Fibroblast of lung (primary cell): ENCODE measurements at places on chromosomes 3 and 15. TPM values are rescaled to one million over a fixed set of nuclear protein-coding genes. Genes with fewer than 3 reads are reported as not detected.

IP6K2 gene
- 40.3 and 53.5 TPM in 2 replicates for total RNA-seq

LDHAL6B gene
- not detected in 2 replicates for total RNA-seq

PTX3 gene
- 464 and 549 TPM in 2 replicates for total RNA-seq

NPAP1 gene
- not detected in 2 replicates for total RNA-seq

ACKR2 gene
- under 0.01 and 0.26 TPM in 2 replicates for total RNA-seq

C15orf39 gene
- total RNA-seq: 1.3 and 2.3 TPM in 2 replicates

TBC1D5 gene
- total RNA-seq: 112 and 129 TPM in 2 replicates

SYNPR gene
- not detected in 2 replicates for total RNA-seq

IDH2 gene
- 21.8 and 47.9 TPM in 2 replicates for total RNA-seq

RETNLB gene
- total RNA-seq: not detected in 2 replicates

GRCh38 chr15:50970524-50970923, 62.0 kb downstream of the AP4E1 start:
- H3K36me3 ChIP-seq: peaks cover 2% of the 10 kb centered on the region
- H3K4me3 ChIP-seq: no peak overlapping the region
- no peak overlapping the region for H3K27ac ChIP-seq

DNA sequence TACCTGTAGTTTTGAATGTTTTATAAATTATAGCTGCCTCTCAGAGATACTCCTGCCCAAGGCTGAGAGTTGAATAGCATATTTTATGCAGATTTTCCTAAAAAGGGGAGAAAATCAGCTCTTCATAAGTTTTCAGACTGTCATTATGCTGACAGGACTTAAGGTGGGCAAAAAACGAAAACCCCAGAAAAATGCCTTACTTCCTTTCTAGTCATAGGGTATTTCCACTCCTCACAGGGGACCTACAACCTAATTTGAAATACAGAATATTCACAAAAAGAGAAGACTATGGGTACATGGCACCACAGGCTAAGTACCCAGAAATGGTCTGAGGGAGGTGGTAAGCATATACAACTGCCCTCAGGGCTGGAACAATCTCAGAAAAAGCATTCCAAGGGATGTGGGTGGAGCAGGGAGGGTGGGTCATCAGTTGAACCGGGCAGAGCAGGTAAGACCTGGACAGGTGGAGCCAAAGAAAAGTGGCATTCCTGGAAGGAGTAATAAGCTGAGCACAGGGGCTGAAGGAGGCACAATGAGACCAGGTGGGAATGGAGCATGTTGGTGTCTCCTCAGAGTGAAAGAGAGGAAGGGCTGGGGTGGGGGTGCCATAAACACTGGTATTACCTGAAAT, 10.6 kb upstream of the OXSR1 start:
- no peak overlapping the region for H3K27ac ChIP-seq
- no peak for DNase-seq

DNA sequence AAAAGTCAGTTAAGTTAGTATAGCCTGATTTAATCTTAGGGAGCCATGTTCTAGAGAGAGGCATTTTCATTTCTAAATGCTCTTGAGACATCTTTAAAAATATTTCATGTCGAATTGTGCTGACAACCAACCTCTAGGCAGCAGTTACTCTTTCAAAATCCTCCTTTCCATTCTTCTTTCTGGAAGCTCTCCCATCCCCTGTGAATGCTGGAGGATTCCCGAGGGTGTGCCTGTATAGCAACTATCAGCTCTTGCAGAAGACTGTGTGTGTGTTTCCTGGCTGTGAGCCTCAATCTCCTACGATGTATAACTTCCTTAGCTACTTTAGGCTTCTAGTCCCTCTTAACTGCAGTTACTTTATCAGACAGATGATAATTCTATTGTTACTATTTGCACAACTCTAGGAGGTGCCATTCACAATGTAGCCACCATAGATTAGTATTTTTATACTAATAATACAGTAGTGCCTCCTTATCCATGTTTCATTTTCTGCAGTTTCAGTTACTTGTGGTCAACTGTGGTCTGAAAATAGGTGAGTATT, 250.3 kb downstream of the EDEM1 start:
- no peak overlapping the region for H3K4me3 ChIP-seq
- H3K4me1 ChIP-seq: no peaks in the 10 kb centered on the region
- no peak for DNase-seq

- H3K4me3 ChIP-seq: no peak overlapping the region
- H3K27ac ChIP-seq: no peak overlapping the region
- H3K36me3 ChIP-seq: no peaks in the 10 kb centered on the region
- no peaks in the 10 kb centered on the region for H3K27me3 ChIP-seq
Observed at GRCh38 chr15:100180921-100181320, 160.9 kb downstream of the ADAMTS17 start.

DNA sequence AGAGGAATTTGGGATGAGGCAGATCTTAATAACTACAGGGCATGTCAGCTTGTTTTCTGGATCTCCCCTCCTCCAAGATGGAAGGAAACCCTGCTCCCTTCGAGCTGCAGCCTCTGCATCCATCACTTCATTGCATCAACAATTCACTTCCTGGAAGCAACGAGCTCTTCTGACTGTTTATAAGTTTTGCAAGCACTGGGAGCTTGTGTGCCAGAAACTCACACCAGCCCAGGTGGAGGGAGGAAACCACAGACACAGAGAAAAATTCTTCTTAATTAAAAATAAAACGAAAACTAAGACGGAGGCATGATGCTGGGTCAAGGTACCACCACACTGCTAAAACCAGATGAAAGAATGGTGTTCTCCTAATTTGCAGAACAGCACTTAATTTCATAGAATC, 10.6 kb downstream of the LRIG1 start:
- peak overlapping the region; percentile 2 for H3K4me3 ChIP-seq
- peaks cover 22% of the 10 kb centered on the region for H3K4me1 ChIP-seq
- no peaks in the 10 kb centered on the region for H3K27me3 ChIP-seq
- no peaks in the 10 kb centered on the region for H3K36me3 ChIP-seq
- peak overlapping the region; percentile 27 for H3K27ac ChIP-seq
- DNase-seq: peak; percentile 91

DNA sequence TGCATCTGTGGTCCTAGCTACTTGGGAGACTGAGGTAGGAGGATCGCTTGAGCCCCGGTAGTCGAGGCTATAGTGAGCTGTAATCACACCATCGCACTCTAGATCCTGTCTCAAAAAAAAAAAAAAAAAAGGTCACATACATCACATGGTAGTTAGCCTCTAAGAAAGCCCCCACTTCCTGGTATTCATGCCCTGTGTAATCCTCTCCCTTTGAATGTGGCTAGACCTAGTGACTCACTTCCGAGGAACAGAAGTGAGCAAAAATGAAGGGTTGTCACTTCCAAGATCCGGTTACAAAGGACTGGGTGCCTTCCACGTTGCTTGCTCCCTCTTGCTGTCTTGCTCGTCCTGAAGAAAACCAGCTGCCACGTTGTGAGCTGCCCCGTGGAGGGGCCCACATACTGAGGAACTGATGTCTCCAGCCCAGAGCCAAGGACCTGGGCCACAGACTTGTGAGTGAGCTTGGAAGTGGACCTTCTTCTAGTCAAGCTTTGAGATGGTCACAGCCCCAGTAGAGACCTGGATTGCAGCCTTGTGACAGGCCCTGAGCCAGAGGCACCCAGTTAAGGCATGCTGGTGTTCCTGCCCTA, 12.6 kb upstream of the LCTL start:
- H3K4me1 ChIP-seq: no peaks in the 10 kb centered on the region
- no peak overlapping the region for H3K27ac ChIP-seq
- no peak overlapping the region for H3K4me3 ChIP-seq
- H3K36me3 ChIP-seq: no peaks in the 10 kb centered on the region
- peak; percentile 70 for DNase-seq

DNA sequence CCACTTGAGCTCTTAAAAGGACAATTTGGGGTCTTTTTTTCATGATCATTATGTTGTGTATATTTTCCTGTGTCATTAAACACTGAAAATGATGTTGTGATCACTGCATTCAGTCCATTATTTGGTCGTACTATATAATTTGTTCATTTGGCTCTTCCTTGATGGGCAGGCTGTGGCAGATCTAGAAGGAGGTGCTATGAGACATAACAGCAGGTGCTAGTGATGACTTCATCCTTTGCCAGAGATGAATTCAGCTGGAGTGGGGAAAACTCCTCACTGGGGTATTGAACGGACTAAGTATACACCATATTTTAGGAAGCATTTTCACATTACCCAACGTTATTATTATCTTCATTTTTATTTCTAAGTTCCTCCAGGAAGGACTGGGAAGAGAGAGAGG, 12.0 kb downstream of the CMTM7 start:
- DNase-seq: no peak
- no peaks in the 10 kb centered on the region for H3K27me3 ChIP-seq
- H3K4me1 ChIP-seq: peaks cover 5% of the 10 kb centered on the region
- no peaks in the 10 kb centered on the region for H3K36me3 ChIP-seq
- no peak overlapping the region for H3K4me3 ChIP-seq
- H3K27ac ChIP-seq: no peak overlapping the region

DNA sequence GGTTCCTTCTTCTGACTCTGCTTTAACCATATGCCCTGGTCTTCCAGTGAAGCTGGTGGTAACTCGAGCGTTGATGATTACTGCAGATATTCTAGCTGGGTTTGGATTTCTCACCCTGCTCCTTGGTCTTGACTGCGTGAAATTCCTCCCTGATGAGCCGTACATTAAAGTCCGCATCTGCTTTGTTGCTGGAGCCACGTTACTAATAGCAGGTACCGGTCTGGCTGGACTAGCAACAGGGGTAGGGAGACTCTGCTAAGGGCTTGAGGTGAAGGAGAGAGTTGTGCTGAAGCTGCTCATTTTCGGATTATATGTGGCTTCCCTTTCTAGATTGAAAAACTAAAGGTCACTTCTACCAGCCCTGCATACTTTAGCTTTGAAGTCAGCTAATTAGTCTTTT, 16.8 kb downstream of the CLDN16 start:
- DNase-seq: no peak
- H3K4me3 ChIP-seq: no peak overlapping the region
- H3K27ac ChIP-seq: no peak overlapping the region
- H3K36me3 ChIP-seq: no peaks in the 10 kb centered on the region
- no peaks in the 10 kb centered on the region for H3K27me3 ChIP-seq

- DNase-seq: no peak
- no peaks in the 10 kb centered on the region for H3K27me3 ChIP-seq
- H3K4me1 ChIP-seq: peaks cover 17% of the 10 kb centered on the region
- H3K4me3 ChIP-seq: peak overlapping the region; percentile 30
- no peak overlapping the region for H3K27ac ChIP-seq
- peaks cover 12% of the 10 kb centered on the region for H3K36me3 ChIP-seq
Observed at GRCh38 chr3:185927501-185928200, 10.2 kb downstream of the TRA2B start.

DNA sequence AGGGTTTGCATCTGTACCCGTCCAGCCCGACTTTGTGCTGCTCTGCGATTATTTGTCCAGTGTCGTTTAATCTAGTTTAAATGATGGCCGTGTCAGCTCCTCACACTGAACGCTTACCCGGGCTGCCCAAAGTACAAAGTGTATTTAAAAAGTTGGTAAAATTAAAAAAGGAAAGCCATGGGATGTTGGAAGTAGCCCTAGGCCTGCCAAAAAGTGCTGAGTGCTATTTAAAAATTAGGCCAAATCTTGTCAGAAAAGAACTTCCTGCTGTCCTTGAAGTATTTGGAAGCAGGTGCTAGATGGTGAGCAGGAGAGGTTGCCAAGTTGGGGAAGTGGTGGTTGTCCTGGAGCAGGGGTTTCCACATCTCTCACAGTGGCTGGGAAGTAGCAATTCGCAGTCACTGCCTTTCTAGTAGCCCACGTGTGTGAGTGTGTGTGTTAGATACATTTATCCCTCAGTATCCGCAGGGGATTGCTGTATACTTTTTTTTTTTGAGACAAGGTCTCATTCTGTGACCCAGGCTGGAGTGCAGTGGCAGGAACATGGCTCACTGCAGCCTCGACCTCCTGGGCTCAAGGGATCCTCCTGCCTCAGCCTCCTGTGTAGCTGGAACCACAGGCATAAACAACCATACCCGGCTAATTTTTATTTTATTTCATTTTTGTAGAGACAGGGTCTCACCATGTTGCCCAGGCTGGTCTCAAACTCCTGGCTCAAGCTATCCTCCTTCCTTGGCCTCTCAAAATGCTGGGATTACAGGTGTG, 664 bp downstream of the PPCDC start:
- no peaks in the 10 kb centered on the region for H3K27me3 ChIP-seq
- H3K27ac ChIP-seq: peak overlapping the region; percentile 89
- peak; percentile 40 for DNase-seq
- peak overlapping the region; percentile 94 for H3K4me3 ChIP-seq

- peak; percentile 34 for DNase-seq
- no peaks in the 10 kb centered on the region for H3K36me3 ChIP-seq
Observed at GRCh38 chr3:57557085-57557537, 1.0 kb downstream of the PDE12 start.

DNA sequence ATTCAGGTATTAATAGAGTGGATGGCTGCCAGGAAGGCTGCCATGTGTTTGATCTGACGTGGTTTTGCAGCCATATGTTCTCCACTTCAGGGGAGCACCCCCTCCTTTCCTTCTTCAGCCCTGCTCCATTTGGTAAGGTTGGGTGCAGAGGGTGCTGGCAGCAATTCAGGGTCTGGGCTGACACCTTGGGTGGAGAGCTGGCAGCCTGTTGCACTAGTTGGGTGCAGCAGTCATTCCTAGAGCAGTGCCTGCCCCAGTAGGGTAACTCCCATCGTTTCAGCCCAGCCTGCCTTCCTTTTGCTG, 1.5 kb downstream of the TYRO3 start:
- no peak overlapping the region for H3K4me3 ChIP-seq
- H3K27me3 ChIP-seq: no peaks in the 10 kb centered on the region
- H3K36me3 ChIP-seq: no peaks in the 10 kb centered on the region
- no peak for DNase-seq

- H3K27ac ChIP-seq: no peak overlapping the region
- no peaks in the 10 kb centered on the region for H3K4me1 ChIP-seq
- DNase-seq: no peak
- H3K4me3 ChIP-seq: no peak overlapping the region
Observed at GRCh38 chr3:105700575-105700974, 168.2 kb downstream of the CBLB start.

GRCh38 chr3:78881501-78881900, 886.3 kb downstream of the ROBO1 start:
- no peak overlapping the region for H3K27ac ChIP-seq
- no peaks in the 10 kb centered on the region for H3K36me3 ChIP-seq
- no peaks in the 10 kb centered on the region for H3K27me3 ChIP-seq
- no peak for DNase-seq

DNA sequence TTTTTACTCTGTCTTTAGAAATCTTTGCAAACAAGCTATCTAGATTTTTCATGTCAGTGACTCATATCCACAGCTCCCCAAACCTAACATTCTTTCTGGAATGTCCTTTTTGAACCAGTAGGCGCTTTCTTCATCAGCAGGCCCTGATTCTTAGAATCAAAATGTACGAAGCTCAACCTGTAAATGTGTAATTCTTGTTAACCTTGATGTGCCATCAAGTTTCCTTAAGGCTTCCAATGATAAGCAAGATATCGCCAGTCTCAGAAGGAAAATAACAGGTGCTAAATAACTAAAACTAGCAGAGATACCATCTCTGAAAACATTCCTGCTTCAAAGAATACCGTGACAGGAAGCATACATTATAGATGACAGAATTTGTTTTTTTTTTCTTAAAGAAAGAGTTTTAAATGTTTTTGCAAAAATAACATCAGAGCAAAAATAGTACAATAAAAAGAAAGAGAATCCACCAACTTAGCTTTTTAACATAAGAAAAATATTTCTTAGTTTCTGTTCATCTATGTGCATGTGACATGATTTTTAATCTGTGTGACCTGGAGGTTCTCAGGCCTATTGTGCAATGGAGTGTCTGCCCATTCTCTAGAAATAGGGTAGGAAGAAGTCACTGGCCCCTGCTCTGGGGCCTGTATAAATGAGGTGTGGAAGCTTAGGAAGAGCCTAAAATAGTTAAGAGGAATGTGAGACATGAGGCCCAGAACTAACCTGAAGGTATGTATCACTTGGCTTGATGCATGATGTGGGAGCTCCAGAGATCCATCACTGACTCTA, 14.7 kb upstream of the SECISBP2L start:
- H3K36me3 ChIP-seq: no peaks in the 10 kb centered on the region
- peaks cover 5% of the 10 kb centered on the region for H3K4me1 ChIP-seq
- H3K27me3 ChIP-seq: no peaks in the 10 kb centered on the region
